ENCODE measurements at places on chromosomes 2 and 18.

- DNase-seq = no peak
These were observed 14.0 kb downstream of the YIPF4 start for GRCh38 chr2:32291746-32292145.

GRCh38 chr2:96959406-96960110 lies 26.8 kb downstream of the FAM178B start:
- no peak for DNase-seq

GRCh38 chr2:17058772-17059402 lies 393.3 kb upstream of the CYRIA start:
- DNase-seq = no peak

- DNase-seq = no peak
These were observed 254.6 kb upstream of the PIK3C3 start for GRCh38 chr18:41700416-41700815.

DNA sequence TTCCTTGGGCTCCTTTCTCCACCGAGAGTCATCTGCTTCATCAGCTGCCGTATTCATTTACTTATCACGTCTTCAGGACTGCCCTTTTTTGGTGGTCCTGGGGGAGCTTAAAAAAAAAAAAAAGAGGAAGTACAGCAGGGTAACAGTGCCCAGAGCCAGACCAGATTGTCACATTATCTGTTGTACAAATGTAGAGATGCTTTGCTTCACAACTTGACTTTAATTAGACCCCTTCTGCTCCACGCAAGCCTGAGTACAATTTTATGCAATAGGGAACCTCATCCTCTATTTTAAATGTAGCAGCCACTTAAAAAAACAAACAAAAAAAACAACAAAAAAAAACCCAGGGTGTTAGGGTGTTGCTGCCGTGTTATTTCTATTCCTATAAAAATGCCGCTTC lies 128.3 kb downstream of the PRPF40A start:
- DNase-seq = no peak

GRCh38 chr2:24594283-24594682 lies 103.2 kb downstream of the NCOA1 start:
- no peak for DNase-seq

GRCh38 chr2:119256582-119256921 lies 32.9 kb downstream of the STEAP3 start:
- no peak for DNase-seq

- peak; percentile 46 for DNase-seq
These were observed 579 bp downstream of the MAT2A start for GRCh38 chr2:85539361-85540132.

GRCh38 chr2:31267437-31268120 lies 33.6 kb downstream of the EHD3 start:
- no peak for DNase-seq

DNA sequence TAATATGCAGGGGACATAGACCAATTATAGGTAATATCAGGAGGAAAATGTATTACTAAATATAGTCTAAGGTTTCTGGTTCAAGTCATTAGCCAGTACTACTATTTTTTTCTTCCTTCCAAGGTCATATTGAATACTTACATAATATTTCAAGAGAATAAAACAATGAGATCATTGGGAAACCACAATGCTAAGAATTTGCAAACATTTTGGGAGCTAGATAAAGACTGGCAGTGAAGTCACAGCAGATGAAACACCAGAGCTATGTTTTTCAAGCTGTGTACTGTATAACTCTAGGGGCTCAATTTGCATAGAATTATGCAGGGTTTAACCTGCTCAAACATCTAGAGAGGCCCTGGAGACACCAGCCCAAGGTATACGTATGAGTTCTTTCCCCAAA lies 80.5 kb upstream of the KCNH7 start:
- no peak for DNase-seq

DNA sequence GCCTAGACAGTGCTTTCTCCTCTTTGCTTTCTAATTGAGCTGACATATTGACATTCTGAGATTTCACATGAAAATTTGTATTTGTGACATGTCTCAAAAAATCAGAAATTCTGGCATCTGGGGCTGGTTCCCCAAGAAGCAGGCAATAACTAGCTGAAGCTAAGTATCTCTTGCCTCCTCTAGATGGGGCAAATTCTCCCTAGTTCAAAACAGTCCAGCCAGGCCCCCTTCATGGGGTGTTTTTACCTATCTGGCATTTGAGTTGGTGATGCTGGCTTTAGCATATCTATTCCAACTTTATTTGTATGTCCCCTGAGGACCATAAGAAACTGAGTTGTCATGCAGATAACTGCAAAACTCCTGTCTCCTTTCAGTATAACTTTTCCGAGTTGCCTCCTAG lies 39.9 kb downstream of the ARHGAP15 start:
- no peak for DNase-seq

DNA sequence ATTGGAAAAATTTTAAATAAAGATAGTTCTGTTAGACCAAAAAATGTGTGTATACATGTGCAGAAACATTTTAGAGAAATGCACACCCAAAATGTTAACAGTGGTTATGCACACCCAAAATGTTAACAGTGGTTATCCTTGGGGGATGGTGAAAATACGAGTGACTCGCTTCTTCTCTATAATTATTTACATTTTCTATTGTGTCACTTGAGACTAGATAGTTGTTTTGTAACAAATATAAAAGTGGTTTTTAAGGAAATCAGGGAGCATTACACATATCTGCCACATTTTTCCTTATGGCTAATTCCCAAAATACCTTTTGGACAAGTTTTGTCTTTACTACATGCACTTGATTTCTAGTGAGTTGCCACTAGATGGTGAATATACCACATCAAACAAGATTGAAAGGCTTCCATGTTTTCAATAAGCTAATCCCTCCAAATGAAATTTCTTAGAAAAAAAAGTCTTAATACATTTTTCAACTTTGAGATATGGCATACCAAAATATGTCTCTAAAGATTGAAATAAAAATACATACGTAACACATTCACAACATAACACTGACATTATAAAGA lies 9.0 kb upstream of the HIBCH start:
- no peak for DNase-seq

GRCh38 chr2:190862571-190862991 lies 18.0 kb upstream of the GLS start:
- no peak for DNase-seq

DNA sequence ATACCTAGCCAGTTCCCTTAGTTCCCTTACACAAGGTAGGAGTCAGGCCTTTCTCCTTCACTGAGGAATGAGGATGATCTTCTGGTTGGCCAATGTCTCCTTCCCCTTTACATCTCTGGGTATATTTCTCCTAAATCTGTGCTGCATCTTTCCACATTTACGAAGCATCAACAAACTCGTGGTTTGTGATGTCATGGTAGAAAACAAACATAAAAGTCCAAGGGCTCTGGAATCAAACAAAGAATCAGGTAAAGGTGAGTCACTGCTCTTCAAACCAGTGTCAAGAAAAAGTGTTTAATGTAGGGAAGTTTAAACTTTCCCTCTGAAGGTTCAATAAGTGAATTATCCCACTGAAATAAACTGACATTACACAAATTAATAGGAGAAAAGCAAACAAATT lies 122.9 kb downstream of the METTL8 start:
- DNase-seq = no peak

- no peak for DNase-seq
These were observed 18.6 kb downstream of the NRXN1 start for GRCh38 chr2:51013079-51013932.

GRCh38 chr2:164569378-164569777 lies 51.9 kb downstream of the GRB14 start:
- DNase-seq = no peak

GRCh38 chr18:45666006-45666405 lies 50.7 kb downstream of the SLC14A2 start:
- no peak for DNase-seq

DNA sequence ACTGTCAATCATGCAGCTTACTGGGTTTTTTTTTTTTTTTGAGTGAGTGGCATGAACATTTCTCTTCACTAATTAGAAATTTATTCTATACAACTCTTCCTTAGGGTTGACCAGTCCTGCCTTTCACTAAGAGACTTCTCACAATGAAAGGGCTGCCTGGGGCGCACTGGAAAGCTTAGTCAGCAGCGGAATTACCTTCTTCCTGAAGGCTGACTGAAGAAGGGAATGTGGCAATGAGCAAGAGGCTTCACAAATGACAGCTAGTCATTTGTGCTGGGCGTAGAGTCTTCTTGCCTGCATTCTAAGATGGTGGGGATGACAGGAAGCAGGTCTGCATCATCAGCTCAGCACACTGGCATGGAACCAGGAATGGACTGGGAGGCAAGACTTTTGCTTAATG lies 15.6 kb upstream of the SCN3A start:
- DNase-seq = no peak

DNA sequence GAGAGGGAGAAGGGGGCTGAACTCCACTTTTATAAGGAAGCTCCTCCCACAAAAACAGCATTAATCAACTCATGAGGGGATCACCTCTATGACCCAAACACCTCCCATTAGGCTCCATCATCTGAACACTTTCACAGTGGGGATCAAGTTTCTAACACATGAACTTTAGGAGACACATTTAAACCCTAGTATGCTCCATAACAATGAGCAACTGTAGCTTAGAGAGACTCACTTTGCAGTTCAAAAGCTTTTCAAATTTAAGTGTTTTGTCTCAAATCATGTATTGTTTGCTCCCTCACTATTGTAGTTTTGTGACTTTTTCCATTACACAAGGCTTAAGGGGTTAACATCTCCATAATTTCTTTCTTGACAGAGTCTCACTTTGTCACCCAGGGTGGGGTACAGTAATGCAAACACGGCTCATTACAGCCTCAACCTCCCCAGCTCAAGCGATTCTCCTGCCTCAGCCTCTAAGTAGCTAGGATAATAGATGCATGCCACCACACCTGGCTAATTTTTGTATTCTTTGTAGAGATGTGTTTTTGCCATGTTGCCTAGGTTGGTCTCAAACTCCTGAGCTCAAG lies 352.7 kb upstream of the CDH20 start:
- DNase-seq = no peak

GRCh38 chr2:15766303-15766861 lies 174.0 kb upstream of the MYCN start:
- DNase-seq = no peak

DNA sequence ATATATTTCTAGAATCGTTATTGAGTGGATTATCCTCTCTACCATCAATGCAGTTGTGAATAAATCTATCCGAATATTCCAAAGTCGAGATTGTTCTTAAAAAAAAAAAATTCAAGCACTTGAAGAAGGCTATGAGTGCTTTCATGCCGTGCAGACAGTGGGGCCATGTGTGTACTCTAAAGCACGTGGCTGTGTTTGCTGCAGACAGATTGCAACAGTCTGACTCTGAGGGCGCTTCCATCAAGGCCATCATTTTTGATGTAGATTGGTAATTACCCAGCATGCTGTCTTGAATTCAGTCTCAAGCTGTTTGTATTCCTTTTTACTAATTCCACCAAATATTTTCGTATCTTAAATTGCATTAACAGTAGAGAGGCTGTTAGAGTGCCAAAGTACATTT lies 325.9 kb upstream of the LINC00305 start:
- no peak for DNase-seq

DNA sequence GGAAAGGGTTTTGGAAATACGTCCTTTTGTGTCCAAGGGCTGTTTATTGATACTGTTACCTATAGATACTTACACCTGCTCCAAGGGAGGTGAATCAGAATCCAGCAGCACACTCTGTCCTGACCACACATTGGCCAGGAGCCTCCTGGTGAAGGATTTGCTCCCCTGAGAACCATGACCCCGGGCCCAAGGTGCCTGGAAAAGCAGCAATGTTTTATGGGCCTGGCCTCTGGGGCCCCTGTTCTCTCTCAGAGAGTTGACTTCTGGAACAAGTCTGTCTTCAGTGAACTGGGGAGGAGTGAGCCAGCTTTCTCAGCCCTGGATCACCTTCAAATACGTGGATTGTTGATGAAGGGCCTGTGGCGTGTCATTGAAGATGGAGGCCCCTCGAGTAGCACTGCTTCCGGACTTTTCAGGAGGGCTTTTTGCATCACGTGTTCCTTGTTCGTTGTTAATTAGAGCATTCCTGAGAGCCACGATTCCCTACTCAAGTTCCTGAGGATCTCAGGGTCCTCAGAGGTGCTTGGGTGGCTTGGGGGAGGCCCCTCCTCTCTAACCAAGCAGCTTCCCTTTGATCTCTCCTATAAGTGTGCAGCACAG lies 78.5 kb upstream of the RPL31 start:
- DNase-seq = no peak

DNA sequence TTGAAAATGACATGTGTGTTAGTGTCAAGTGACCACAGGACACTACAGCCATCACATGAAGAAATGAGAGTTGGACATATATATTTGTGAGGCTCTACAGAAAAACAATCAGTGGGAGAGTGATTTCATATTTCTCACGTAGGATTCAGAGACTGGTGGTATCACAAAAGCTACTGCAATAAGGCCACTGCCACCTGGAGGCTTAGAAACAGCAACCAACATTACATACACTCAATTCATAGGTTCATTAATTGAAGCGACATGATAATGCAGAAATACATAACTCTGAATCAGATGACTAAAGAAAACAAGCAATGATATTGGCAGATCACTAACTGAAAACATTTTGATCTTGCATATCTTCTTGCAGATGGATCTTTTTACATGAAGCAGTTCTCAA lies 248.1 kb upstream of the KLHL14 start:
- DNase-seq = no peak

DNA sequence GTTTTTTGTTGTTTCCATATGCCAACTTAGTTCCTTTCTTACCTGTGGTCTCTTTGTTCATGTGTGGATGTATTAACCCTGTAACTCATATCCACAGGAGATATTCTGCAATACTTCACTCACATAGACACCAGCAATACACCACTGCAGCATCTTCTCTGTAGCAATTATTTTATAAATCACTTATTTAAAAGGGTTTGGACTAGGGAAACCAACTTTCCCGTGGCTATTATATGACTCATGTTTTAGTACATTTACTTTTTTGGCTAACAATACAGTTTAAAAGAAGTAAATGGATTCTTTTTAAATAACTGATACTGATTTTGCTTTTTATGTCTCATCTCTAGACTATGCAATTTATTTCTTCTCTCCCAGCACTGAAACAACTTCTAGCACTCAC lies 488.9 kb downstream of the MBD2 start:
- no peak for DNase-seq

- no peak for DNase-seq
These were observed 5.5 kb upstream of the SLC4A3 start for GRCh38 chr2:219621935-219622334.

- DNase-seq = no peak
These were observed 92.7 kb upstream of the ST6GAL2 start for GRCh38 chr2:106978647-106979046.

DNA sequence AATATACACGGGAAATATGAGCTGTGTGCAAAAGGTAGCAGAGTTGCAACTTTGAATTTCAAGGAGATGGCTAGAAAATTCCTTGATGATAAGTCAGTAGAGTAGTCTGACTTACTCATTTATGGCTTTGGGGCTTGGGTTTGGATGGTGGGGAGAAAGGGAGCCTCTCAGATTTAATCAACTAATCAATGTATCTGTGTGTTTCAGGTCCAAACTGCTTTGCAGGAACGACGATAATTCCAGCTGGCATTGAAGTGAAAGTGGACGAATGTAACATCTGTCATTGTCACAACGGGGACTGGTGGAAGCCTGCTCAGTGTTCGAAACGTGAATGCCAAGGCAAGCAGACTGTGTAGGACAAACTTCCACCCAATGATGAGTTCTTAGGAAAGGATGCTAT lies 164.6 kb downstream of the VWC2L start:
- DNase-seq = no peak

- DNase-seq = no peak
These were observed 215.7 kb upstream of the HNMT start for GRCh38 chr2:137748533-137748932.

- DNase-seq = no peak
These were observed 815.2 kb downstream of the DCDC2C start for GRCh38 chr2:4518596-4518995.

Measured in activated CD8-positive, alpha-beta memory T cell treated with anti-CD3 and anti-CD28 coated beads for 1 hour (primary cell).